ENCODE measurements at places on chromosomes 6 and 20.

- H3K4me3 ChIP-seq, result no peak overlapping the region
- peak overlapping the region; percentile 34 for H3K27ac ChIP-seq
- peaks cover 27% of the 10 kb centered on the region for H3K4me1 ChIP-seq
- no peaks in the 10 kb centered on the region for H3K27me3 ChIP-seq
These were observed 30.2 kb downstream of the RRBP1 start for GRCh38 chr20:17651760-17652388.

- no peak overlapping the region for H3K27ac ChIP-seq
- peaks cover 11% of the 10 kb centered on the region for H3K27me3 ChIP-seq
- no peak for DNase-seq
- peaks cover 6% of the 10 kb centered on the region for H3K4me1 ChIP-seq
- no peaks in the 10 kb centered on the region for H3K36me3 ChIP-seq
These were observed 188.5 kb upstream of the PMEPA1 start for GRCh38 chr20:57898332-57898731.

GRCh38 chr6:10877871-10878270, 4.0 kb downstream of the GCM2 start:
- no peaks in the 10 kb centered on the region for H3K36me3 ChIP-seq
- no peak overlapping the region for H3K4me3 ChIP-seq
- H3K27me3 ChIP-seq, result peaks cover 55% of the 10 kb centered on the region
- no peak for DNase-seq
- H3K27ac ChIP-seq, result no peak overlapping the region

GRCh38 chr6:11460001-11460668, 77.4 kb upstream of the TMEM170B start:
- no peaks in the 10 kb centered on the region for H3K4me1 ChIP-seq
- H3K27me3 ChIP-seq, result no peaks in the 10 kb centered on the region
- H3K27ac ChIP-seq, result no peak overlapping the region
- DNase-seq, result no peak

GRCh38 chr20:47749339-47749738, 35.9 kb downstream of the SULF2 start:
- H3K27ac ChIP-seq, result no peak overlapping the region
- peaks cover 6% of the 10 kb centered on the region for H3K36me3 ChIP-seq
- H3K27me3 ChIP-seq, result no peaks in the 10 kb centered on the region

GRCh38 chr6:108895571-108895970, 47.3 kb downstream of the ARMC2 start:
- no peak overlapping the region for H3K27ac ChIP-seq
- H3K27me3 ChIP-seq, result no peaks in the 10 kb centered on the region
- DNase-seq, result no peak
- H3K4me3 ChIP-seq, result no peak overlapping the region
- no peaks in the 10 kb centered on the region for H3K36me3 ChIP-seq

DNA sequence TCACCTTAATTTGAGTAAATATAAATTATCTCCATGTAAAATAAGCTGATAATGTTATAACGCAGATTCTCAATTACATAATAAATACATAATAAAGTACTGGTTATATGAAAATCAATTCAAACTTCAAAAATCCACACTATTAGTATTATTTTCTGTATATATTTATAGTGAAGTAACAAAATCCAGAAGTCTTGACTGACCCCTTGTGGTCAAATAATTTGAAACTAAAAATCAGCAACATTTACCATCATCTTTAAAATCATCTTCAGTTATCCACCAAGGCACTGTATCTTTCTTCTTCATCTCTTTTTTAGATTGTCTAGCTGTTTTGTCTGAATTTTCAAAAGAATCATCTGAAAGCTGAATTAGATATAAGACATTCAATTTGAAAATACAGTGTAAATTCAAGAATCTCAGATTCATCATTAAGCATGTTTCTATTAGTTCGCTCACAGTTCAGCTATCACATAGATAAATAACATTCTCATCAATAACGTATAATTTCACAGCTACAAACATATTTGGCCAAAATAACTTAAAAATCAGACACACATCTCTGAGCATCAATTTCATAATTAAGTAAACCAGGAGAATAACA, 6.5 kb downstream of the CEP162 start:
- no peak overlapping the region for H3K4me3 ChIP-seq
- DNase-seq, result no peak
- H3K27ac ChIP-seq, result no peak overlapping the region
- peaks cover 9% of the 10 kb centered on the region for H3K4me1 ChIP-seq
- no peaks in the 10 kb centered on the region for H3K36me3 ChIP-seq

GRCh38 chr20:19934792-19935491, 82.2 kb upstream of the NAA20 start:
- DNase-seq, result no peak
- H3K36me3 ChIP-seq, result peaks cover 5% of the 10 kb centered on the region
- H3K27me3 ChIP-seq, result no peaks in the 10 kb centered on the region
- no peak overlapping the region for H3K4me3 ChIP-seq
- peaks cover 52% of the 10 kb centered on the region for H3K4me1 ChIP-seq

DNA sequence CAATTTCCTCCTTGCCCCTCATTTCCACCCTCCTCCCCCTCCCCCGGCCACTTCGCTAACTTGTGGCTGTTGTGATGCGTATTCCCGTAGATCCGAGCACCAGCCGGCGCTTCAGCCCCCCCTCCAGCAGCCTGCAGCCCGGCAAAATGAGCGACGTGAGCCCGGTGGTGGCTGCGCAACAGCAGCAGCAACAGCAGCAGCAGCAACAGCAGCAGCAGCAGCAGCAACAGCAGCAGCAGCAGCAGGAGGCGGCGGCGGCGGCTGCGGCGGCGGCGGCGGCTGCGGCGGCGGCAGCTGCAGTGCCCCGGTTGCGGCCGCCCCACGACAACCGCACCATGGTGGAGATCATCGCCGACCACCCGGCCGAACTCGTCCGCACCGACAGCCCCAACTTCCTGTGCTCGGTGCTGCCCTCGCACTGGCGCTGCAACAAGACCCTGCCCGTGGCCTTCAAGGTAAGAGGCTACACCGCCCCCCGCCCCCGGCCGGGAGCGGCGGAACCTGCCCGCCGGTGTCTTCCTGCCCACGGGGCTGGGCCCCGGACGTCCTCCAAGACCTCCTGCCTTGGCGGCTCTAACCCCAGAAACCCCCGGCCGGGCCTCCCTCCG, 44.9 kb upstream of the SUPT3H start:
- H3K4me1 ChIP-seq, result peaks cover 38% of the 10 kb centered on the region
- no peak for DNase-seq
- H3K27ac ChIP-seq, result peak overlapping the region; percentile 80
- H3K27me3 ChIP-seq, result peaks cover 73% of the 10 kb centered on the region

- no peak for DNase-seq
- H3K27me3 ChIP-seq, result peaks cover 95% of the 10 kb centered on the region
- H3K4me3 ChIP-seq, result peak overlapping the region; percentile 22
- no peak overlapping the region for H3K27ac ChIP-seq
- H3K4me1 ChIP-seq, result peaks cover 11% of the 10 kb centered on the region
These were observed 1.8 kb downstream of the NKX2-2 start for GRCh38 chr20:21511850-21512633.

DNA sequence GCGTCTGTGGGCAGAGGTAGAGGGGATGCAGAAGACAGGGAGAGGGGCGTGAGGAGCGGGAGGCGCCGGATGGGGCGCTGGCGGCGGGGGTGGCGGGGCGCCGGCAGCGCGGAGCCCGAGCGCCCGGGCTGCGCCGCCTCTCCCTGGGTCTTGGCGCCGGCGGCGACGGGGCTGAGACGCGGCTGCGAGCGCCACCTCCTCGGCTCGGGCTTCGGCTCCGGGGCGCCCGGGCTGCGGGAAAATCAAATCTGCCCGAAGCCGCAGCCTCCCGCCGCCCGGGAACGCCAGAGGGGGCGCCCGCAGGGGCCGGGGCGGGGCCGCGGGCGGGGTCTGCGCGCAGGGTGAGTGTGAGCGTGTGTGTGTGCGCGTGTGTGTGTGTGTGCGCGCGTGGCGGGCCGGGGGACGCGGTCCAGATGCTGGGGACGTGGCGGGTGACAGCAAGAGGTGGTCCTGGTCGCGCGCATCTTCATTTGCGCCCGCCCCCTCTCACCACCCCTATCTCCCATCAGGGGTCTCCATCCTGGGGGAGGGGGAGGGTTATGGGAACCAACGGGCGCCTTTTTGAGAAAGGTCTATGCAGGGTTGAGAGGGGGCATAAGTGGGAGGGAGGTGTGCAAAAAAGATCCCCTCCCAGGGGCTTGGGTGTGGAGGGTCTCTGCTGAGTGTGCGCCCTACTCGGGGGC, 646 bp upstream of the CPNE5 start:
- peaks cover 18% of the 10 kb centered on the region for H3K4me1 ChIP-seq
- H3K27me3 ChIP-seq, result peaks cover 74% of the 10 kb centered on the region
- DNase-seq, result peak; percentile 70
- H3K36me3 ChIP-seq, result no peaks in the 10 kb centered on the region

DNA sequence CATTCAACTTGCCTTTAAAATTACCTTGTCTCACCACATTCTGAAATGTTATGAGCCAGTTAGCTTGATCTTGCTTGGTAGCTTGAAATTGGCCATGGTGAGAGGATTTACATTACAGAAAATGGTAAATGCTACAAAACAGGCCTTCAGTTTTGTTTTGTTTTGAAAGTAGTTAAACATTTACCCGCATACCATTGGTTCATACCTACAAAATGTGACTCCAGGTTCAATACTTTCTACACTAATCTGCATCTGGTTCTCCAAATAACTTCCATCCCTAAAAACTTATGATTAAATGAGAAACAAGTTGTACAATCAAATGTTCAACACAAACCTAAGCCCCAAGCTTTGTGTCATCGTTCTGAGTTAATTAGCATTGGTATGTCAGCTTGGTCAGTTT, 30.5 kb upstream of the MYBL2 start:
- no peaks in the 10 kb centered on the region for H3K27me3 ChIP-seq
- DNase-seq, result no peak
- H3K27ac ChIP-seq, result no peak overlapping the region

DNA sequence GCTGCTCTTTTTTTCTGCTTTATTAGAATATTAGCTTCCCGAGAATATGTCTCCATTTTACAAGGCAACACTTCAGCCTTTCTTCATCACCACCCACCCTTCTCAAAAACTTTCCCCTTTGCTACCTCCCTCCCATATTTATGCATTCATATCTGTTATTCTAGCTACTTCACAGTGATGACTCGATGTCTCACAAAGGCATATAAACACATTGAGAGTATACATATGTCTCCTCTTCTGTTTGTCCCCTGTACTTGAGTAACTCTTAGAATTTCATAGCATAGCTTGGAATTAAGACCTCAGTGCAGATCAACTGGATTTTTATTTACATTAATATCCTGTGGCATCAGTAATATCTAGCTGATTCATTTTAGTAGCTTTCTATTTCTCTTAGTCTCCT, 6.5 kb downstream of the RNF144B start:
- peaks cover 20% of the 10 kb centered on the region for H3K4me1 ChIP-seq
- no peaks in the 10 kb centered on the region for H3K36me3 ChIP-seq
- H3K27me3 ChIP-seq, result no peaks in the 10 kb centered on the region
- H3K27ac ChIP-seq, result no peak overlapping the region
- no peak overlapping the region for H3K4me3 ChIP-seq

DNA sequence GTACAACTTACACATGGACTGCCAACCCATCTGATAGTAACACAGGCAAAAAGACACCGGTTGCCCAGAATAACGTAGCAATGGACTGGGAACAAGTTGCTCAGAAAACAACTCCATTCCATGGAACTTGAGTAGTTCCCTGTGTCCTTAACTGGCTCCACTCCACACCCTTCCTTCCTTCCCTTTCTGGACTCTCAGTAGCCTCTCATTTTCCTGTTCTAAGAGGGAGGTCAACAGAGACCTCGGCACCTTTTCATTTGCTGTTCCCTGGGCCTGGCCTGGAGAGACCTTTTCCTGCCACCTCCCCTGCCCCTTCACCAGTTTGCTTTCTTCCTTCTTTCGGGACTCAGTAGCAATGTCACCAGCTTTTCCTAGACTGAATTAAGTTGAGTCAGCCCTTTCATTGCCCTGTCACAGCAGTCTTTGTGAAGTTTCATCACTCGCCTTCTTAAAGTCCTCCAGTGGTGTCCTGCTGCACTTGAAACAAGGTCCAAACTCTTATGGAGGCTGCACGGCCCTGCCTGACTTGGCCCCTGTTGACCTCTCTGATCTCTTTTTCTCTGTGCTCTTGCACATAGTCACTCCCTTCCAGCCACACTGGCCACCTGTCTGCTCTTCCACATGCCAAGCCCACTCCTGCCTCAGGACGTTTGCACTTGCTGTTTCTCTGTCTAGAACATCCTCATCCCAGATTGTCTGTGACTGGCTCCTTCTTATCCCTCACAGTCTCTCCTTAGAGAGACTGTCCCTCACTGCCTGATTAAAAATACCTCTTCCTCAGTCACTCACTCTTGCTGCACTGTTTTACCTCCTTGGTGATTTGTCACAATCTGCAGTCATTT, 90.8 kb downstream of the KCNB1 start:
- no peak for DNase-seq
- no peaks in the 10 kb centered on the region for H3K36me3 ChIP-seq
- no peak overlapping the region for H3K4me3 ChIP-seq
- peaks cover 12% of the 10 kb centered on the region for H3K4me1 ChIP-seq
- no peak overlapping the region for H3K27ac ChIP-seq
- peaks cover 35% of the 10 kb centered on the region for H3K27me3 ChIP-seq

DNA sequence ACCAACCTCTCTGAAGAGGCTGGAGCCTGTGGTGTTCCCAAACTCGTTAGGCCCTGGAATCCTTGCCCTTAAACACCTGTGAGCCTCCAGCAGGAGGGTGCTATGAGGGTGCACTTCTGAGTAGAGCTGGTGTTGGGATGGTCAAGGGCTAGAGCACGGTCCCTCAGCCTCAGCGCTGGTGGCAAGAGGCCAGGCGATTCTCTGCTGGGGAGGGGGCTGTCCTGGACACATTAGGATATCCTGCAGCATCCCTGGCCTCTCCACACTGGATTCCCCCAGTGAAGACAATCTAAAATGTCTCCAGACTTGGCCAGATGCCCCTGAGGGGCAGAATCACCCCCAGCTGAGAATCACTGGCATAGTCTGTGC, 157.8 kb downstream of the SYCP2 start:
- H3K36me3 ChIP-seq, result no peaks in the 10 kb centered on the region
- DNase-seq, result peak; percentile 20

Measured in mesothelial cell of epicardium (in vitro differentiated cells).